Activated T-helper 2 cell treated with anti-CD3 and anti-CD28 coated beads, Interferon-gamma antibody, Interleukin-2, Interleukin-4, amounts not matched to agents 10 μg/mL and 5 μg/mL and 100 μg/mL, durations not matched to agents 14 hours and 24 hours and 36 hours (primary cell): ENCODE measurements at places on chromosomes 3 and 15. TPM values are rescaled to one million over a fixed set of nuclear protein-coding genes. Genes with fewer than 3 reads are reported as not detected.

DNA sequence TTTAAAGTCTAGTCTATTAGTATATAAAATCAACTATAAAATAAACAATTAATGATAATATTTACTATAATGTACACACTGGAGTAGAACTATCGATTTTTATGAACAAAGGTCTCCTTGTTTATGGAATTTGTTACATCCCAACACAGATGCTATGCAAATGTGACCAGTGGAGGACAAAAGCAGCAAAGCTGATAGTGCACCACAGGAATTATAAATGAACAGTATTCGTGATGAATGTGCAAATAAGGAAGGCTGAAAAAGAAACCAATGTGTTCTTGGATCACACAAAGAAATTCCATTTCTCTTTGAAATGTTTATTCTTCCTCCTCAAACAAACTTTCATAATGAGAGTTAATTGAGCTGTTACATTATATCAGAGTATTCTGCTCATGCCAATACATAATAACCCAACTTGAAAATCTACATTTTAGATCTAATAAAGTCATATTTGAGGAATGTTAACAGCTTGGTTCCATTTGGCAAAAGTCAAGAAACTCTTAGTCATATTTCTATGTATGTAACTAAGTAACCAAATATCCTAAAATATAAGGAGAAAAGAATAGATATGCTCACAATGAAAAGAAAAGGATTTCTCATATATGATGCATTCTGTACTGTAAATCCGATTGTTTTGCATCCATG is 79.3 kb downstream of the NEK10 start:
- no peak for DNase-seq

DNA sequence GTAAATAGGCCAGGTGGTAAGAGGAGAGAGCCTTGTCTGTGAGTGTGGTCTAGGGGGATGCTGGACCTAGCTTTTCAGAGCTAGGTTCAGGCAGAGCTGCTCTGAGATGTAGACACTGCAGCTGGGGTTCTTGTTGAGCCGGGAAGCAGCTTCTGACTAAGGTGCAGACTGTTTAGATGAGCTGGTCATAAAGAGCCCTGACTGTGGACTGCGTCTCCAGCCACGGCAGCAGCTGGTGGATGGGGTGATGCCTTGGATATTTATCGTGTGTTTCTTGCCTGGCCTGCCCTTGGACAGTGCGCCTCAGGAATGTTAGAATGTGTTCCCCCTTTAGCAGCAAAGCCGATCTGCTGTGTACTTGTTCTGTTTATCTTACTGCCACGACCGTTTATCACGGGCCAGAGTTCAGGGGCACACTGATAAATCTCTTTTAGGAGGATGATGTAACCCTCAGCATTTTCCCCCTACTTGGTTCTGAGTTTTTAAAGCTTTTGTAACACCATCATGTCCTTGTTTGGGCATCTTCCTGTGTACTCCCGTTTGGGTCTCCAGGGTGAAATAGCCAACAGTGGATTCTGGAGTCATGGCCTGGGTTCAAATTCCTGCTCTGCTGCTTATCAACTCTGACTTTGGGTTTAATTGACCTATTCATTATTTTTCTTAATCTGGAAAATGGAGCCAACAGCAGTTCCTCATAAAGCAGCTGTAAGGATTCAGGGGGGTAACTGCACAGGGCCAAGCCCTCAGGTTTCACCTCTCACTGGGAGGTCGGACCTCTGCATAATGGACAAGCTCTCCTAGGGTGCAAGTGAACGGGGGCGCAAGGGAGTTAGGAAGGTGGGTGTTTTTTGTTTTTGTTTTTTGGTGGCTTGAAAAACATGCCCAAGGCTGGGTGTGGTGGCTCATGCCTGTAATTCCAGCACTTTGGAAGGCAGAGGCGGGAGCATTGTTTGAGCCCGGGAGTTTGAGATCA is 51.4 kb downstream of the FLNB start:
- DNase-seq, result no peak

DNA sequence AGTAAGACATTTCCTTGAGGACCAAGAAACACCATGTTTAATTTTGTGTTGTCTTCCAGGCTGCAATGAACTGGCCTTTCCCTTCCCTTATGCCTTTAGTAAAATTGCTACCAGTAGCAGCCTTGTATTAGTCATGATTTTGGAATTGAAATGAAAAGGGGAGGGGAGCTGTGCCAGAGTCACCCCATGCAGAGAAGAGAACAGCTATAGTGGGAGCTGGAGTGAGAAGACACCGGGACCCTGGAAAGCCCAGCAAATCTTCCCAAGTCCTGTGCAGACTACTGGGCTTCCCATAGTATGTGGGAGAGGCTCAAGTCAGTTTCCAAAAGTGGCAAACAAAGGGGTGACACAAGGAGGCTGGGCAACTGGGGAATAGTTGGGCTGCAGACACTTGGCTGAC is 178.5 kb downstream of the NR1D2 start:
- no peak for DNase-seq

GRCh38 chr3:184806567-184807271 is 5.2 kb upstream of the VPS8 start:
- no peak for DNase-seq

DNA sequence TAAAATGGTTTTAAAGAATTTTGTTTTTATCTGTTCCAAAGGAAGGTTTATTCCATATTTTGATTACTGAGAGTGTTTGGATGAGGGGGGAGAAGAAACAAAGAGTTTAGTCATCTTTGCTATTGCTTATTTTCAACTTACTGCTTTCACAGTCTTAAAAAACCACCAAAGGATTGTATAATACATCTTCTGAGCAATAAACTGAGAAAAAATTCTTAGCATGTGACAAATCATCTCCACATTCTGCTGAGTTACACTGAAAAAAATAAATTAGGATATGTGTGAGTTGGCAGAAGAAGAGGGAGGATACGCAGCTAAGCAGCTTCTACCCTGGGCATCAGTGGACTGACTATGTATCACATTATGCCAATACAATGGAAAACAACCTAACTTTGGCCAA is 23.2 kb upstream of the ACTC1 start:
- no peak for DNase-seq

The PRRT3 gene
- total RNA-seq, result 10.7 and 11.3 TPM in 2 replicates

The PIERCE2 gene
- not detected in 2 replicates for total RNA-seq

The AGBL1 gene
- total RNA-seq, result 0.14 and 0.18 TPM in 2 replicates

The UBA5 gene
- 75.6 and 80.2 TPM in 2 replicates for total RNA-seq

The CCDC80 gene
- total RNA-seq, result not detected in 2 replicates

- no peak for DNase-seq
These were observed 881.5 kb downstream of the VGLL3 start for GRCh38 chr3:86109434-86109833.
